Transverse colon (tissue), 4 donors: ENCODE measurements at places on chromosomes 7 and 10.

GRCh38 chr10:75303045-75303777 lies 67.5 kb upstream of the COMTD1 start:
- H3K4me1 ChIP-seq = no peaks in the 10 kb centered on the region
- H3K4me3 ChIP-seq = no peak overlapping the region
- no peak overlapping the region for H3K27ac ChIP-seq
- H3K27me3 ChIP-seq = no peaks in the 10 kb centered on the region
- no peaks in the 10 kb centered on the region for H3K36me3 ChIP-seq

- peaks cover 18% of the 10 kb centered on the region for H3K36me3 ChIP-seq
- H3K27me3 ChIP-seq = no peaks in the 10 kb centered on the region
- no peak overlapping the region for H3K27ac ChIP-seq
- H3K4me3 ChIP-seq = no peak overlapping the region
These were observed 33.1 kb downstream of the DENND11 start for GRCh38 chr7:141668853-141669252.

GRCh38 chr7:136326045-136326609 lies 349.0 kb upstream of the MTPN start:
- no peak overlapping the region for H3K27ac ChIP-seq
- H3K4me3 ChIP-seq = no peak overlapping the region
- no peaks in the 10 kb centered on the region for H3K36me3 ChIP-seq

- H3K27me3 ChIP-seq = no peaks in the 10 kb centered on the region
- no peak overlapping the region for H3K4me3 ChIP-seq
These were observed 185.9 kb downstream of the RAB11FIP2 start for GRCh38 chr10:117860823-117861222.

DNA sequence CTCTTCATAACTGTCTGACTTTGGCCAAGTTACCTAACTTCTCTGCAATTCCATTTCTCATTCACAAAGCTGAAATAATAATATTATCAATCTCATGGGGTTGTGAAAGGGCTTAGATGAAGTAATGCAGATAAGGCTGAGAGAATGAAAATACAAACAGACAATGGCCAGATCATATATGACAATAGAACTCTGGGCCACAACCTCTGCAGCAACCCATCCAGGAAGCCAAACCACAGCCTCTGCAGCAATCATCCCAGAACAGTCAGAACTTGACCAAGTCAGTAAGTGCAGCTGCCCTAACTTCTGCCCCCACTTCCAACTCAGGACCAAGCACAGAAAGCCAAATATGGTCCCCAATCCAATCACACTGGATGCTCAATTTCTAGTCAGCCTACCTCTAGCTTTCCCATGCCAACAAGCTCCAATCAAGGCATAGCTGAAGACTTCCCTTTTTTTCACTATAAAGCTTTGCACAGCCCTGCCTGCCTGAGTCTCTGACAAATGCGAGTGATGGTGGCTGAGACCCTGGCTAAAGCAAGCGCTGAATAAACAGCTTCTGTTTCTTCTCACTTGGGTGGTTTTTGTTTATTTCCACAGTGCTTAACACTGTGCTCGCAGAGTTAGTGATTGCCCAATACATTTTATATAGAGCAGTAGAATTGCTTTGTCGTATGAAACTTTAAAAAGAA lies 34.8 kb upstream of the TNPO3 start:
- no peak overlapping the region for H3K27ac ChIP-seq
- H3K4me1 ChIP-seq = no peaks in the 10 kb centered on the region
- H3K27me3 ChIP-seq = no peaks in the 10 kb centered on the region
- no peak overlapping the region for H3K4me3 ChIP-seq
- no peaks in the 10 kb centered on the region for H3K36me3 ChIP-seq
